ENCODE measurements at places on chromosomes 16 and 17.
A peak's percentile ranks its signal among the peaks of the same experiment; 100 is the strongest.

DNA sequence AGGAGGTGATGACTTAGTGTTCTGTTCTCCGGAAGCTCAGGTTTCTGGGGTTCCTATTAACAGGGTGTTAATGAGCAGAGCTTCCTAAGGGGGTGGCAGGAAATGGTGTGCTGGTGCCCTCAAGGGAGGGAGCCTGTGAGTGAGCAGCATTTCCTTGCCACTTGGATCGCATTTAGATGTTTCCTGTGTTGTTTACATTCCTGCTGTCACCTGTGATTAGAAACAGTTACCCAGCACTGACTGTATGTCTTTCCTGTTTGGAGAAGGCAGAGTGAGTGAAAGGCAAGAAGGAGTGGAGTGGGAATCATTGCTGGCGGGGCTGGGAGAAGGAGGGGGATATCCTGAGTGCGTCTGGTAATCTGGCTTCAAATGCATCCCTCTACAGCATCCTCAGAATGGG is 214.6 kb downstream of the CCDC182 start:
- no peak for DNase-seq

DNA sequence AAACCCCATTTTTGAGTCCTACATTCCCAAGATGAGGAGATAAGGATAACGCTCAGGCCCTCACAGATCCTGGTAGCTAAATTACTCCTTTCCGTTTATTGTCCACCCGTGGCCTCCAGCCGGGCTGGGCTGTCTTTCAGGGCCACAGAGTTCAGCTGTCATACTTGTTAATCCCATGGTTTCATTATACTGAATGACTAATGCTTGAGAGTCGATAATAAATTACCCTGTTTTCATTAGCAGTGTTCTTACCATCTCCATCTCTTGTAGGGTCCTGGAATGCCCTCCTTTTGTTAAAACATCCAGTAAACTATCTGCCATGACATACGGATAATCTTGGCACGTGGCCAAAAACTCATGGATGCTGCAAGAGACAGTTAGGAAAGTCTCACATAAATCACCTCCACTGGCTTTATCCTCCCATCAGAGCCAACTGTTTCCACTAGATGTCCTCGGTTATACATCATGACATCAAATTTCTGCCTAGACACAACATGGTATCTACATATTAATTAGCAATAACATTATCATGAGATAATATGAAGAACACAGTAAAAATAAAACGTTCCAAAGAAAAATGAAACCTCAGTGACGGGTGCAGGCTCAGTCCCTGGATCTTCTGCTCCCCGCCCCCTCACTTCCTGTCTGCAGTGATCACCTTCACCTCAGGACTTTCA is 45.3 kb downstream of the BRD7 start:
- DNase-seq: no peak

- DNase-seq: no peak
These were observed 37.9 kb downstream of the NUP88 start for GRCh38 chr17:5381542-5381941.

- DNase-seq: no peak
These were observed 123.5 kb upstream of the CHMP6 start for GRCh38 chr17:80868022-80868609.

- DNase-seq: peak; percentile 25
These were observed 13.5 kb upstream of the DYNLRB2 start for GRCh38 chr16:80527297-80527696.

- no peak for DNase-seq
These were observed 111.1 kb downstream of the CACNG3 start for GRCh38 chr16:24367186-24367710.

- DNase-seq: no peak
These were observed 556.6 kb upstream of the SALL1 start for GRCh38 chr16:51707666-51708065.

- DNase-seq: peak; percentile 54
These were observed 9.4 kb downstream of the MAP3K14 start for GRCh38 chr17:45307290-45308015.

- DNase-seq: no peak
These were observed 1.1 kb upstream of the CHRNB1 start for GRCh38 chr17:7443499-7444485.

- no peak for DNase-seq
These were observed 105.7 kb downstream of the CDH13 start for GRCh38 chr16:82732461-82732860.

DNA sequence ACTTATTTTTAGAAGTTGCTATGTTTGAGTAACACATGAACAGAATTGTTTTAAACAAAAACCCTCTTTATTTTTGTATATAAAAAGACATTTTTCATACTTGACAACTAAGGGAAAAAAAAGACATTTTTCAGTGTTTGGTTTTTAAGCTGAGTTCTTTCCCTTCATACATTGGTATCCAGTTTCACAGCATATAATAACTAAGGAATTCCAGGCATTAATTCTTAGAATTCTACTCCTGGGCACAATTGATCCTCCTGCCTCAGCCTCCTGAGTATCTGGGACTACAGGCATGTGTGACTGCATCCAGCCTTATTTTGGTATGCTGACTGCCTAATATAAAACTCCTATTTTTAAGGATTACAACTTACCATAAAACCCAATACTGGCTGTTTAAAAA is 8.4 kb downstream of the FBXO47 start:
- DNase-seq: no peak

GRCh38 chr17:61126473-61127249 is 273.0 kb upstream of the TBX2 start:
- DNase-seq: no peak

GRCh38 chr17:14201021-14201987 is 35.4 kb downstream of the CDRT15 start:
- no peak for DNase-seq

- DNase-seq: no peak
These were observed 59.8 kb downstream of the ANKRD11 start for GRCh38 chr16:89430436-89431157.

- no peak for DNase-seq
These were observed 29.7 kb upstream of the CDC42EP4 start for GRCh38 chr17:73341350-73342049.

DNA sequence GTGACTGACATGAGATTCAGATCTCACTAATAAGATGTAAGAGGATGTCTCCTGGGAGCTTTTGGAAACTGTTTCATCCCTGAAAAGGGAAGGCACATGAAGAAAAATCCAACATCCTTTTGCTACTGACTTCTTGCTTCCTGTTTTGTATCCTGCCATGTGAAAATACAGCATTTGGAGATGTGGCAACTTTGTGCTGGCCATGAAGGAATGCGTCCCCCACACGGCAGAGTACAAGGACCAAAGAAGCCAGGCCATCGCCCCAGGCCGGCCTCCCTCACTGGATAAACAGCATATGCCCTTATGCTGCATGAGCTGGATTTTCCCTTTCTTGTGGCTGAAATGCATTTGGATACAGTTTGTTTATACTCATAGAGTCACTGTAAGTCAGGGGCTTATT is 5.5 kb upstream of the HASPIN start:
- no peak for DNase-seq

DNA sequence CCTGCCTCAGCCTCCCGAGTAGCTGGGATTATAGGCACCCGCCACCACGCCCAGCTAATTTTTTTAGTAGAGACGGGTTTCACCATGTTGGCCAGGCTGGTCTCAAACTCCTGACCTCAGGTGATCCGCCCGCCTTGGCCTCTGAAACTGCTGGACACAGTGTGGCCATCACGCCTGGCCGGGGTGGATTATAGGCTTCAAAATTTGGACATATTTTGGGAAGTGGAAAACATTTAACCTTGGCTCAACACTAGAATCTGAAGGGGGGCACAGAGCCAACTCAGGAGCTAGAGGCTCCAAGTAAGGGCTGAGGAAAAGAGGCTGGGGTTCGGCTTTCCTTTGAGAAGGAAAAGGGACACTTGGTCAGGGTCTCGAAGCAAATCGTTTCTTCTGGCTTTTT is 2.2 kb upstream of the CDK5R1 start:
- DNase-seq: no peak

- DNase-seq: no peak
These were observed 90.5 kb upstream of the SOX9 start for GRCh38 chr17:72030067-72030899.

DNA sequence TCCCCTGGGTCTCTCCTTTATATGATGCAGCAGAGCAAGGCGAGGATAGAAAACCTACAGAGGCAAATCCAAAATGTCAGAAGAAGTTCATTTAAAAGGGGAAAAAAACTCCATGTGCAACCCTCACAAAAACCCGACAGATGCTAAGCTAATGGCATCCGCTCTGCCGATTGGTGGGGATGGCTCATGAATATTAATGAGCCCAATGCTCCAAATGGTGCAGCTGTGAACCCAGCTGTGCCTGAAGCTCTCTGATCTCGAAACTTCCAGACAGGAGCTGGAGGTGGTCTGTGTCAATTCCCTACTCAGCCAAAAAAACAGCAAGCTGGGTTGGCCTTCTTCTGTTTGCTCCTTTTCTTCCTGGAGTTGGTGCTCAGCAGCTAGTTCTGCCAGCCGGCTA is 15.5 kb downstream of the SNX11 start:
- DNase-seq: no peak

GRCh38 chr17:63775420-63775819 is 1.4 kb downstream of the DDX42 start:
- no peak for DNase-seq

DNA sequence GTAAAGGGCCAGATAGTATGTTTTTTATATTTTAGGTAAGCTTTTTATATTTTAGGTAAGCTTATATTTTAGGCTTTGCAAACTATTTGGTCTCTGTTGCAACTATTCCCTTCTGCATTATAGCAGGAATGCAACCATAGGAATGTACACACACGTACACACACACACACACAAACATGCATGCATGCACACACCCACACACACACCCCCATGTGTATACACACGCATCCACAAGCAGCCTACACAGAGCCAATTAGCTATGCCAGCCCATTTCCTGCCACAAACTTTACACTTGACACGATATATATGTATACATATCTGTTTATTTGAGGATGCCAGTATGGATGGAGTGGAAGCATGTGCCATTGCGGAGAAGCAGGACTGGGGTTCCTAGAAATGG is 7.5 kb upstream of the TRPV3 start:
- no peak for DNase-seq

GRCh38 chr17:77182205-77183172 is 41.7 kb downstream of the SEC14L1 start:
- DNase-seq: no peak

GRCh38 chr16:24352746-24353145 is 96.6 kb downstream of the CACNG3 start:
- no peak for DNase-seq

GRCh38 chr16:52383640-52384292 is 163.2 kb downstream of the TOX3 start:
- no peak for DNase-seq

DNA sequence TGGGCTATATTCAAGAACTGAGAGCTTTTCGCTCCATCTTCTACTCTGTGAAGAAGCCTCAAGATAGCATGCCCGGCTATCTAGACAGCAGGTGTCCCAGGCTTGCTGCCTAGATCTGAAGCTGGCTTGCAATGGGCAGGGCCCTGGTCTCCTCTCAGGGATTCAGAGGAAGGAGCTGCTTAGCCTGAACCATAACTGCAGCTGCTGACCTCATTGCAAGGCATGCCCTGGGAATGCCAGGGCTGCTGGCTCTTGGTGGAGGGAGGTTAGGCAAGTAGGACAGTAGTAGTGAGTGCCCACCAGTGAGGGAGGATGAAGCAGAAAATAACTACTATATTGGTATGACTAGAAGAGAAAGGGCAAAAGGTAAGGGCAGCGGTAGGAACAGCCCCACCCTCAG is 21.3 kb upstream of the SLC35B1 start:
- no peak for DNase-seq

DNA sequence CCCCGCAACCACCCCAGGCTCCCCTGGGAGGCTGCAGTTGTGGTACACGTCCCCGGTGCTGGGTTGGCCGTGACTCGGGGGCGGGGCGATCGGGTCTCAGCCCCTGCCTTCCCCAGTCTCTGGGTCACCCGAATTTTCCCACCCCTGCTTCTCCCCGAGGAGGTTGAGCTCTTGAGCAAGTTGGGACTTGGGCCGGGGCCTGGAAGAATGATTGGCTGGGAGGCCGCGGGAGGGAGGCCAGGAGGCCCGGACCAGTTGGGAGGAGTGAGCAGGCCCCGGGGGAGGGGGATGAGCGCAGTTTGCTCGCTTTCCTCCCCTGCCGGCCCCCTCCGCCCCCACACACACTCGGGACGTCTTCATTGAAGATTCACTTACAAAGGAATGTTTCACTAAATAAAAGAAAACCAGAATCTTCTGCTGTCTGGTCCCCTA is 4.5 kb upstream of the HEXIM1 start:
- no peak for DNase-seq

- no peak for DNase-seq
These were observed 281.8 kb downstream of the HAPSTR1 start for GRCh38 chr16:9372934-9373890.

- DNase-seq: no peak
These were observed 3.9 kb downstream of the CDH13 start for GRCh38 chr16:82630688-82631087.

- DNase-seq: peak; percentile 84
These were observed at the start of gene SLC39A11 for GRCh38 chr17:73092523-73093135. SLC39A11 (minus strand) TSS chr17:73092688; CDS start chr17:73088764, 3,924 bp downstream.

GRCh38 chr16:55436587-55436986 is 42.4 kb upstream of the MMP2 start:
- DNase-seq: no peak

- DNase-seq: no peak
These were observed 105.5 kb downstream of the PRKCA start for GRCh38 chr17:66407864-66408263.

- no peak for DNase-seq
These were observed 9.9 kb downstream of the CYGB start for GRCh38 chr17:76527430-76528111.

DNA sequence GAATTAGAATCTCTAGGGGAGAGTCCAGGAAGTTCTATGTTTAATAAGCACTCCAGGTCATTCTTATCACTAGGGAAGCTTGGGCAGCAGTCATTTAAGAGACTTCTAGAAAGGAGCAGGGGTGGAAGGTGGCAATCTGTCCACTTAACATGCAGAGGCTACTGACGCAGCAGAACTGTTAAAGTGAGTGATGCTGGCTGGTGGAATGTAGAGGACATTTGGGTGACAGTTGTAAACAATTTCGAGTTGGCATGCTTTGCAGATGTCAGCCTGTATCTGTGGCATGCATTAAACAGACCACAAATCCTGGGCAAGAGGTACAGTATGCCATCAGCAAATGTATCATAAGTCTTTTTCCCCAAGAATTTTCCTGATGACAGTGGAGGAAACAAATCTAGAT is 40.5 kb upstream of the HS3ST3A1 start:
- no peak for DNase-seq

- DNase-seq: no peak
These were observed 606.8 kb upstream of the CDH11 start for GRCh38 chr16:65728652-65729051.

DNA sequence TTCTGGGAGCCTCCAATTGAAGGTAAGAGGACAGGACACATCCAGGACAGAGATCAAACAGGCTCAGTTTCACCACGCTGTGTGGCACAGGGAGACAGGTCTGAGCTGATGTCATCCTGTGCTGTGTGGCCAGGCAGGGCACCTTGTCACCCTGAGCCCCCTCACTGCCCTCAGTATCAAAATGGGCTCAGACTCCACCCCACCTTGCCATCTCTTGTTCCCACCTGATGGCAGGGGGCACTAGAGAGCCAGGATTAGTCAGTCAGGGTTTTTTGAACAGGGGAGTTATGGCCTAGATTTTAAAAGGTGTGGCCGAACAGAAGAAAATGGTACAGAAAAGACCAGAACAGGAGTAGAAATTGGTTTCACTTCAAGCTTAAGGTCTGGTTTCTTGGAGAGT is 2.6 kb downstream of the KAT2A start:
- no peak for DNase-seq

Data from activated CD4-positive, alpha-beta T cell treated with anti-CD3 and anti-CD28 coated beads for 24 hours (primary cell).